CD8-positive, alpha-beta memory T cell (primary cell): ENCODE measurements at places on chromosomes 3 and 15.

DNA sequence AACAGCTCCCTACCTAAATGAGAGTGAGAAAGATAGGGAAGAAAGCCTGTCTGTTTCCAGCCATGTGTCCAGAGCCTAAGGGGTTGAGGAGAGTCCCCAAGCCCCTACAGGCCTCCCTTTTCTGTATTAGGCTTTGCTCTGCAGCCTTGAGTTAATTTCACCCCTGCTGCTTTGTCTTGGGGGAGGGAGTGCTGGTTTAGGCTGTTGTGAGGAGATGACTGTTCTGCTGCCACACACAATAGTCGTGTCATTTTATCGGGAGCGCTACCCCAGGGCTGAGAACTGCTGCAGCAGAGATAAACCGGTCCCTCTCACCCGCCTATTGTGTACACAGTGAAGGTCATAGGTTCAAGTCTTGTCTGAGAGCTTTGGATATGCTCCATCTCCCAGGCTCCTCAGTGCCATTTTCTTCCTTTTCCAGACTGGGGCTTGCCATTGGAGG, 1.4 kb downstream of the ZNF609 start:
- no peak for DNase-seq

DNA sequence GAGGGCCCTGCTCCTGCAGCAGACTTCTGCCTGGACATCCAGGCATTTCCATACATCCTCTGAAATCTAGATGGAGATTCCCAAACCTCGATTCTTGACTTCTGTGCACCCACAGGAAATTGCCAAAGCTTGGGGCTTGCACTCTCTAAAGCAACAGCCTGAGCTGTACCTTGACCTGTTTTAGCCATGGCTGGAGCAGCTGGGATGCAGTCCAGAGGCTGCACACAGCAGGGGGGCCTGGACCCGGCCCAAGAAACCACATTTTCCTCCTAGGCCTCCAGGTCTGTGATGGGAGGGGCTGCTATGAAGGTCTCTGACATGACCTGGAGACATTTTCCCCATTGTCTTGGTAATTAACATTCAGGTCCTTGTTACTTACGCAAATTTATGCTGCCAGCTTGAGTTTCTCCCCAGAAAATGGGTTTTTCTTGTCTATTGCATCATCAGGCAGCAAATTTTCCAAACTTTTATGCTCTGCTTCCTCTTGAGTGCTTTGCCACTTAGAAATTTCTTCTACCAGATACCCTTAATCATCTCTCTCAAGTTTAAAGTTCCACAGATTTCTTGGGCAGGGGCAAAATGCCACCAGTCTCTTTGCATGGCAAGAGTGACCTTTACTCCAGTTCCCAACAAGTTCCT, 11.8 kb upstream of the MYO5A start:
- no peak for DNase-seq

DNA sequence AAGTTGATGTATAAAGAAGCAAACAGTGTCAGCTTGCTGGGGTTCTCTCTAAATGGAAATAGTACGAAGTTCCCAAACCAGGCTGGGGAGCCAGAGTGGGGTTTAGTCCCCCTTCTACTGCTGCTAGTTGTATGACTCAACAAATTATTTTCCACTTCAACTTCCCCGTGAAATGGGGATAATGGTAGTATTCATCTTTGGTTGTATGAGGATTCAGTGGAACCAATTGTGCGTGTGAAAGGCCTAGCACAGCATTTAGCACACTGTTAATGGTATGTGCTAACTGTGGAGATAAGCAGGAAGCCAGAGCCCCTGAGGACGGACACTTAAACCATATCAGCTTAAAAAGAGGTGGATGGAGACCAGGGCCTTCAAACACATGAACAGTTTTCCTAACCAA, 4.2 kb downstream of the SORD start:
- DNase-seq: no peak

GRCh38 chr3:14565868-14566588, 25.9 kb upstream of the GRIP2 start:
- no peak for DNase-seq

DNA sequence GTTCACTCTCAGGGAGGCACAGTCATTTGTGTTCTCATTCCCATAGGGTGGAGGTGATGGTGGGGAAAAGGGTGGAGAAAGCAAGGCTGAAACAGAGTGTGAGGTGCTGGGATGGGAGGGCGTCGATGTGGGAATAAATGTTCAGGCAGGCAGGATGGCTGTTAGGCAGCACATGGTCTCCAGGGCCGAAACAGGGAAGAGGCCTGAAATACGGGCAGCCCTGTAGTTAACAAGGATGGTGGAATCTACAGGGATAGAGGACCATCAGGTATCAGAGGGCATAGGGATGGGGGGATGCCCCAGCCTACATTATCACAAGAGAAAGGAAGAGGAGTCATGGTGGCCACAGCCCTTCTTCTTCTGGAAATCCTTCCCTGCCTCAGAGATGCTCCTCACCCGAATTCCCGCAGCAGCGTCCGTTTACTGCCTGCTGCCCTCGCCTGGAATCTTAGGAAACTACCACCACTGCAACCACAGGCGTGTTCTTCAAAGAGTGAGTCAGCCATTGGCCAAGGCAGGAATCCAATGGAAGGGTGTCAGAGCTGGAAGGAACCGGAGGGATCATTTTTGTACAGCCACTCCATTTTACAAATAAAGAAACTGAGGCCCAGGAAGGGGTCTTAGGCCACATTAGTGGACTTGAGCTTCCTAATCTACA, 49.7 kb upstream of the POMGNT2 start:
- no peak for DNase-seq

DNA sequence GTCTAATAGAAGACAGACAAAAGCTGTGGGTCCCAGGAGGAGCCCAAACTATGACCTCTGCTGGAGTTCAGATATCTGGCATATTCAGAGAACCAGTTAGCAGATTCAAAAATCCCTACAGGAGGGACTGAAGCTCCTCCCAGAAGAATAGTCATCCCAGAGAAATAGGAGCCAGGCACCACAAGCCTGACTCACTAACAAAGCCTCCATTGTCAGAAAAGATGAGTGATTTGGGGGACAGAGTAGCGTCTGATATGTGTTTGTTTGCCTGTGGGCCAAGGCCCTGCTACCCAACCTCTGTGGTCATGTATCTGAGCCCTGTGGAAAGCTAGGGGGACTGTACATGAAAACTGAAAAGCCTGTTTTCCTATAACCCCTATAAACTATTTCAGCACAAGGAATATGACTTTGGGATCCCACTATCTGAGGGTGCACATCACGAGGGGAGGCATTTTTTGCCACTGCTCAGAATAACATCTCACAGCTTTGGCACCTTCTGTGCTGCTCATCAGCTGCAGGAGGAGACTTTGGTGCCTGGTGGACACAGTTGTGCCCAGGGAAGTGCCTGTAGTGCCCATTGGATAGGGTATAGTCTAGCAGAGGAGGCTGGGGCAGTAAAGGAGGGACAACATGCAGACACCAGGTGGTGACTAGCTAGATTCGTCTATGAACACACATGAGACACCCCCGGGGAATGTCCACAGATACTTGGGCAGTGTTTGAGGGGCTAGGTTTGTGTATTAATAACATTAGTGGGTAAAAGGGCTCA, 9.7 kb upstream of the LARP6 start:
- DNase-seq: no peak

- no peak for DNase-seq
Observed at GRCh38 chr3:193640165-193640715, 47.2 kb downstream of the OPA1 start.

DNA sequence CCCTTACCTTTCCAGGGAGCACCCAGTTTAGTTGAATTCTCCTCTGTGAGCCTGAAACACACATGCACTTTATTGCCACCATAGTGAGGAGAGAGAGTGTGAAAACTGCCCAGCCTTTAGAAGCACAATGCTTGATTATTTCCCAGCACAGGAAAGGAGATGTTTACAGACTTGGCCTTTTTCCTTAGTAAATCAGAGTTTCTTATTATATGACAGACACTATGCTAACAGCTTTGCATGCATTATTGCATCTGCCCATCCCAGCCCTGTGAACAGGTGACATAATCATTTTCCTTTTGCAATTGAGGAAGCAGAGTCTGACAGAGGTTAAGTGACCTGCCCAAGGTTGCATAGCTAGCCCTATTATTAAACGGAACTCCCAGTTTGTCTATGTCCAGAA, 36.5 kb downstream of the CAPN3 start:
- DNase-seq: no peak

DNA sequence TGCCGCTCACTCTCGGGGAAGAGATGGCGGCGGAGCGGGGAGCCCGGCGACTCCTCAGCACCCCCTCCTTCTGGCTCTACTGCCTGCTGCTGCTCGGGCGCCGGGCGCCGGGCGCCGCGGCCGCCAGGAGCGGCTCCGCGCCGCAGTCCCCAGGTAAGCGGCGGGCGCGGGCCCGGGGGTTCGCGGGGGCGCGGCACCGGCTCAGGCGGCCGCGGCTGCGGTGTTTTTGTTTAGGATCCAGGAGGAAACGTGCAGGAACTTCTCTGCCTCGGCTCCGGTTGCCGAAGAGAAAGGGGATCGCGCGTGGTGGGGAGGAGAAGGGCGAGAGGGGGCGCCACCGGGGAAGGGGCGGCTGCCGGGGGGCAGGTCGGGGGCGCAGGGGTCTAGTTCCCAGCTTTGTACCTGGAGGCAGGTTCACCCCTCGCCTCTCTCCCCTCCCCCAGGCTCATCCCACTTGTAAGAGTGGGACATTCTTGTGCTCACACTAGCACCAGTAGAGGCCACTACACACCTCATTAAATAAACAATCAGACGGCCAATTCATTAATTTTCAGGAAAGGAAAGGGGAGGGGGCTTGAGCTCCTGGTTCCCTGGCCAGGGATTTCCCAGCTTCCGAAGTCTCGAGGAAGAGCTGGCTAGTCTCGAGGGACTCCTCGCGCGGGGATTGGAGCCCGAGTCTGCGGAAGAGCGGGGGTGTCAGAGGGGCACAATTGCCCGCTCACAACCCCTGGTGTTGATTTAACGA, 562 bp downstream of the NEO1 start:
- peak; percentile 33 for DNase-seq

DNA sequence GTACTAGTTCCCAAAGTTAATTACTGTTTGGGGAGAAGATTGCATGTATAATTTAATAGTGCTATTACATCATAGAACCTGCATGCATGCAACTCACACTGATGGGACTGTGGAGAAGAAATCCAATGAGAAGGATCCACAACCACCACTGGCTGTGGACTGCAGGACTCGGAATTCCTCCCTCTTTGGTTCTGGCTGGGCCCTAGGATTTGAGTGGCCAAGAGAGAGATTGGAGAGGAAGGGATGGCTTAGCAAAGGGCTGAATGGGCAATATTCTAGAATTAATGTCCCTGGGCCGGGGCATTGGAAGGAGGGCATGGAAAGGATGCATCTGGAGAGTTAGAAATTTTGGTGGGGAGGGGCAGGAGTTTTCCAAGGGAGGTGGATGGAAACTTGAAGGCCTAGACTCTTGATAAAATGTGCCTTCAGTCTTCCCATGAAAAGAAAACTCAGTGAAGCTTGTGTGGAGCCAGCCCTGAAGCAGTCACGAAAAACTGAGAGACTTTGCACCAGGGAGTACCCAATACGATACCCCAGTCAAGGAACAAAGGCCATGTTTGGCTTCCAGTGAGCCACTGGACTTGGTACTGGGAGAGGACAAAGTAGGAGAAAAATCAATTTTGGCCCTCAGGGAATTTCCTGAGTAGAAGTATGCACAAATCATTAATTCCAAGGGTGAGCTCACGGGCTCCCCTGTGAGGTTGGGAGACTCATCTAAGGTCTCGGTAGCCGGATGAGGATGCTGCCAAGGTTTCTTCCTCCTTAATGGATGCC, 31.4 kb upstream of the TPM1 start:
- no peak for DNase-seq

DNA sequence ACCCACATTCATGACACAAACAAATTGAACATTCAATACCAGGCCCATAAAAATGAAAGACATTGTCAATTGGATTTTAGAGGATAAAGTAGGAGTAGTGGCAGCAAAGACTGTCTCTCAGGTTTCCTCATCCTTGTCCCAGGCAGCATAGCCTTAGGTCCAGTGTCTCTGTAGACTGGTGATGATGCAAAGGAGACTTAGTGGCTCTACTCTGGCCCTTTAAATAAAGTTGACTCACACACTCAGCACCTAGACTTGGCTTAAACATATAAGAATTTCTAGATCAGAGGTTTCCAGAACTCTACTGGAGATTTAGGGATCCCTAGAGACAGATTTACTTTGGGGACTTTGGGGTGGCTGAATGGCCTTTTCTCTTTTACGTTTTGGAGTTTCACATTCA, 166.6 kb downstream of the NR1D2 start:
- DNase-seq: no peak

DNA sequence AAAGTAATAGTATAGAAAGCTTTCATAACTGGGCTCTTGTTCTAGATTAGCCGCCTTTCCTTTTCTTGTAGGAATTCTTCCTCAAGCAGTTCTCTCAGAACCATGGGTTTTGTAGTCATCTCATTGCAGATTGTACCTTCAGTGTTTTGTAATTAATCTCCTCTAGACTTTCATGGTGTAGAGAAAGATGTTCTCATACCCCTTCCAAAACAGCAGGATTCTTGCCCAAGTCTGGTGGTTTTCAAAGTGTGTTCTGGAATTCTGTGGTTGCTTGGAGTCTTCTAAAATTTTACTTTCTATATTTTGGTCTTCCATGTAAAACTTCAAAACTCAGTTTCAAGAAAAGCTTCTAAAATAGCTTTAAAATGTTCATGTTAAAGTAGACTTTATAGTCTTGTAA, 293.8 kb downstream of the PTPRG start:
- DNase-seq: no peak

GRCh38 chr3:13682331-13683013, 133.5 kb downstream of the FBLN2 start:
- DNase-seq: no peak

DNA sequence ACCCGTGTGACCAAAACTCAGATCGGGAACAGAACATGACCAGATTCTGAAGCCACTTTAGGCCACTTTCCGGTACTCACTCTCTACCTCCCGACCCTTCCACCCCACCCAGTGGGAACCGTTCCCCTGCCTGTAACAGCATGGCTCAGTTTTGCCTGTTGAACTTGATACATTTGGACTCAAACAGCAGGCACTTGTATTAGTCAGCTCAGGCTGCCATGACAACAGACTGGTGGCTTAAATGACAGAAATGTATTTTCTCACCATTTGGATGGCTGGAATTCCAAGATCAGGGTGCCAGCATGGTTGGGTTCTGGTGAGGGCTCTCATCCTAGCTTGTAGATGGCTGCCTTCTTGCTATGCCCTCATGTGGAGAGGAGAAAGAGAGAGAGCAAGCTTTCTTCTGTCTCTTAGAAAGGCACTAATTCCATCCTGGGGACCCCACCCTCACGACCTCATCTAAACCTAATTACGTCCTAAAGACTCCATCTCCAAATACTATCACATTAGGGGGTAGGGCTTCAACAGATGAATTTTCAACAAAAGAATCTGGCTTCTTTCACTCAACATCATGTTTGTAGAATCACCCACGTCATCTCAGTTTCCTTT, 9.3 kb upstream of the SSUH2 start:
- DNase-seq: no peak
